ENCODE measurements at places on chromosomes 12 and 14. TPM values are rescaled to one million over a fixed set of nuclear protein-coding genes. Genes with fewer than 3 reads are reported as not detected.

The SIX6 gene
- total RNA-seq, result not detected

The SLCO1B1 gene
- not detected for total RNA-seq

The MDGA2 gene
- total RNA-seq, result not detected

The KCNA5 gene
- 0.34 TPM for total RNA-seq

The FGF23 gene
- not detected for total RNA-seq

The MYBPC1 gene
- 2.2 TPM for total RNA-seq

The FAM186B gene
- 1.5 TPM for total RNA-seq

The FZD10 gene
- total RNA-seq, result 2.3 TPM

The CLEC2B gene
- total RNA-seq, result 16.4 TPM

The EXOC3L4 gene
- not detected for total RNA-seq

The ASCL1 gene
- not detected for total RNA-seq

The IL25 gene
- not detected for total RNA-seq

The ANO4 gene
- total RNA-seq, result 5.6 TPM

The IL26 gene
- total RNA-seq, result not detected

The MGAT4C gene
- under 0.01 TPM for total RNA-seq

The SINHCAF gene
- total RNA-seq, result 72.4 TPM

The ZCCHC8 gene
- 18.0 TPM for total RNA-seq

The ZDHHC22 gene
- total RNA-seq, result not detected

The ANKRD33 gene
- not detected for total RNA-seq

The FBRSL1 gene
- 12.6 TPM for total RNA-seq

The NCOR2 gene
- 313 TPM for total RNA-seq

The CDKL1 gene
- total RNA-seq, result 69.3 TPM

The P2RX4 gene
- total RNA-seq, result 32.7 TPM

The KCNJ8 gene
- 32.5 TPM for total RNA-seq

The AKAP6 gene
- total RNA-seq, result 13.1 TPM

The PIANP gene
- total RNA-seq, result 0.99 TPM

The MMP19 gene
- 42.3 TPM for total RNA-seq

The ART4 gene
- 3.3 TPM for total RNA-seq

The PIWIL1 gene
- total RNA-seq, result not detected

The ANKS1B gene
- 12.6 TPM for total RNA-seq

The LDHB gene
- 479 TPM for total RNA-seq

The GUCY2C gene
- total RNA-seq, result not detected

The CMA1 gene
- not detected for total RNA-seq

The C12orf56 gene
- total RNA-seq, result not detected

The AMN gene
- total RNA-seq, result 4.6 TPM

The KRT75 gene
- not detected for total RNA-seq

The L3HYPDH gene
- 25.1 TPM for total RNA-seq

The FCF1 gene
- 31.7 TPM for total RNA-seq

The GPR137C gene
- 0.50 TPM for total RNA-seq

The TMEM63C gene
- not detected for total RNA-seq

The TMEM19 gene
- total RNA-seq, result 10.5 TPM

The ABCC9 gene
- 19.0 TPM for total RNA-seq

The C14orf119 gene
- total RNA-seq, result 46.9 TPM

The SERPINA3 gene
- 261 TPM for total RNA-seq

The INHBC gene
- 0.27 TPM for total RNA-seq

The ACYP1 gene
- 11.2 TPM for total RNA-seq

The HAL gene
- total RNA-seq, result 2.9 TPM

The TMEM179 gene
- not detected for total RNA-seq

The B4GALNT1 gene
- 0.65 TPM for total RNA-seq

The IFT81 gene
- 17.2 TPM for total RNA-seq

Measured in ovary (tissue), 10 donors.